ENCODE measurements at places on chromosomes 6 and 20.
A peak's percentile ranks its signal among the peaks of the same experiment; 100 is the strongest.

- H3K27me3 ChIP-seq: no peaks in the 10 kb centered on the region
- no peak overlapping the region for H3K4me3 ChIP-seq
- H3K27ac ChIP-seq: no peak overlapping the region
- H3K4me1 ChIP-seq: no peaks in the 10 kb centered on the region
- DNase-seq: no peak
These were observed 62.1 kb downstream of the WDR27 start for GRCh38 chr6:169639653-169640278.

DNA sequence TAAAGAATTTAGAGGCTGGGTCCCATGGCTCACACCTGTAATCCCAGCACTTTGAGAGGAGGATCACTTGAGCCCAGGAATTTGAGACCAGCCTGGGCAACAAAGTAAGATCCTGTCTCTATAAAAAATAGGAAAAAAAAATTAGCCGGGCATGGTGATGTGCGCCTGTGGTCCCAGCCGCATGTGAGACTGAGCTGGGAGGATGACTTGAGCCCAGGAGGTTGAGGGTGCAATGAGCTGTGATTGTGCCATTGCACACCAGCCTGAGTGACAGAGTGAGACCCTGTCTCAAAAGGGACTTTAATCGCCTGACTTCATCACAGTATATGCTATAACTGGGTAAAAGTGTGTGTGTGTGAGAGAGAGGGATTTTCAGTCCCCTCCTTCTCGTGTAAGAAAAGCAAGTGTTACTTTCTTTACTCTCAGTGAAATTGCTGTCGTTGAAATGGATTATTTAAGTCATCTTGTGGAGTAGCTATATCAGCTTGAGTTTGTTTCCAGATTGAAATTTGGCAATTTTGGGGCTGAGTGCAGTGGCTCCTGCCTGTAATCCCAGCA, 7.5 kb downstream of the NCOA3 start:
- no peaks in the 10 kb centered on the region for H3K27me3 ChIP-seq
- H3K27ac ChIP-seq: no peak overlapping the region
- no peak for DNase-seq
- H3K4me3 ChIP-seq: no peak overlapping the region
- no peaks in the 10 kb centered on the region for H3K4me1 ChIP-seq

GRCh38 chr6:24667378-24667803, 514 bp downstream of the ACOT13 start:
- H3K27me3 ChIP-seq: no peaks in the 10 kb centered on the region
- H3K4me1 ChIP-seq: no peaks in the 10 kb centered on the region
- peak overlapping the region; percentile 93 for H3K27ac ChIP-seq

- no peaks in the 10 kb centered on the region for H3K36me3 ChIP-seq
- H3K4me1 ChIP-seq: no peaks in the 10 kb centered on the region
- H3K4me3 ChIP-seq: no peak overlapping the region
- no peak for DNase-seq
These were observed 79.0 kb upstream of the LAMA2 start for GRCh38 chr6:128803911-128804310.

DNA sequence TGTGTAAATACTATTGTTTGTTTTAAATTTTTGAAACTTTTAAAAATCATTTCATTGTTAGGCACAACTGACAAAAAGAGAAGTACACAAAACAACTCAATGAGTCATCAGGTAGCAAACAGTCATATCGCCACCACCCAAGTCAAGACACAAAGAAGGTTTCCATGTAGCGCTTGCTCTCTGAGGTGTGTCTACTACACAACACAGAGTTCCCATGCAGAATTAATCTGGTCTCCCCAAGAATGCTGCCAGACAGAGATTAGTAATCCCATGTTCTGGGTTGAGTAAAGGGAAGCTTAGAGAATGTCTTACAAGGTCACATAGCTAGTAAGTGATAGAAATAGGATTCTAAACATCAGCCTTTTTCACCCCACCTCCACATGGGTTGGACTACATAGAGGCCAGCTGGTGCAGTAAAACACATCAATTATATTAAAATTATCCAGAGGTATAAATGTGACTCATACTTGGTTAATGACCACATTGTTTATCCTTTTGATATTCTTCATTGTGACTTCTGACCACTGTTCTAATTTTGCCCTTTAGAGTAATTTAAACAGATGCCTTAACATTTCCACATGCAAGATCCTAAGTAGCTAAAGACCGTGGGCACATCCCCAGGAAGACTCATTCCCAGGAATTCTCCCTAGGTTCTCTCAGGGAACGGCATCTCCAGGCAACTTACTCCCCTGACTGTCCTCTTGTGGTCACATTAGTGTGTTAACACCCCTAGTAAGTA, 413.5 kb downstream of the PRKN start:
- H3K4me1 ChIP-seq: no peaks in the 10 kb centered on the region
- H3K27ac ChIP-seq: no peak overlapping the region
- no peak for DNase-seq
- H3K4me3 ChIP-seq: no peak overlapping the region
- no peaks in the 10 kb centered on the region for H3K27me3 ChIP-seq

GRCh38 chr20:23159947-23160318, 73.8 kb upstream of the CD93 start:
- no peak for DNase-seq
- H3K36me3 ChIP-seq: no peaks in the 10 kb centered on the region
- peak overlapping the region; percentile 10 for H3K27ac ChIP-seq
- H3K4me1 ChIP-seq: no peaks in the 10 kb centered on the region

GRCh38 chr6:87210979-87211378, 55.6 kb downstream of the ZNF292 start:
- no peaks in the 10 kb centered on the region for H3K36me3 ChIP-seq
- H3K4me1 ChIP-seq: no peaks in the 10 kb centered on the region
- no peak overlapping the region for H3K4me3 ChIP-seq
- DNase-seq: no peak
- H3K27ac ChIP-seq: no peak overlapping the region
- no peaks in the 10 kb centered on the region for H3K27me3 ChIP-seq

Measured in breast epithelium (tissue), 4 donors.